ENCODE measurements at places on chromosomes 7 and 10.
A peak's percentile ranks its signal among the peaks of the same experiment; 100 is the strongest.

- no peak for DNase-seq
Observed at GRCh38 chr10:116014871-116015582, 258.0 kb downstream of the GFRA1 start.

DNA sequence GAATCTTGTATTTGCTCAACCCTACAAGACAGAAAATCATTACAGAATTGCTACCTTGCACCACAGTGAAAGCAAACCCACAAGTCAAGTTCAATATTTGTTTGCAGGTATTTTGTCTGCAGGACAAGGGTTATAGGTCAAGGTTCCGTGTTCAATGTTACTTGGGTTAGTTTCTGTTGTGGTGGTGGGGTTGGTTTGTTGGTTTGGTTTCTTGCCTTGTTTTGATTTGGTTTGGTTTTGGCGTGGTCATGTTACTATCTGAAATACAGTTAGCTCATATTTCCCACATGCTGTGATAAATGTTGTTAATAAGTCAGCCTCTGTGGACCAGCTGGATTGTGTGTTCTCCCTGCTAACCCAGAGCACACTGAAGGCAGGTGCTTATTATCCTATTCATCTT, 75.6 kb upstream of the INSIG1 start:
- DNase-seq: no peak

DNA sequence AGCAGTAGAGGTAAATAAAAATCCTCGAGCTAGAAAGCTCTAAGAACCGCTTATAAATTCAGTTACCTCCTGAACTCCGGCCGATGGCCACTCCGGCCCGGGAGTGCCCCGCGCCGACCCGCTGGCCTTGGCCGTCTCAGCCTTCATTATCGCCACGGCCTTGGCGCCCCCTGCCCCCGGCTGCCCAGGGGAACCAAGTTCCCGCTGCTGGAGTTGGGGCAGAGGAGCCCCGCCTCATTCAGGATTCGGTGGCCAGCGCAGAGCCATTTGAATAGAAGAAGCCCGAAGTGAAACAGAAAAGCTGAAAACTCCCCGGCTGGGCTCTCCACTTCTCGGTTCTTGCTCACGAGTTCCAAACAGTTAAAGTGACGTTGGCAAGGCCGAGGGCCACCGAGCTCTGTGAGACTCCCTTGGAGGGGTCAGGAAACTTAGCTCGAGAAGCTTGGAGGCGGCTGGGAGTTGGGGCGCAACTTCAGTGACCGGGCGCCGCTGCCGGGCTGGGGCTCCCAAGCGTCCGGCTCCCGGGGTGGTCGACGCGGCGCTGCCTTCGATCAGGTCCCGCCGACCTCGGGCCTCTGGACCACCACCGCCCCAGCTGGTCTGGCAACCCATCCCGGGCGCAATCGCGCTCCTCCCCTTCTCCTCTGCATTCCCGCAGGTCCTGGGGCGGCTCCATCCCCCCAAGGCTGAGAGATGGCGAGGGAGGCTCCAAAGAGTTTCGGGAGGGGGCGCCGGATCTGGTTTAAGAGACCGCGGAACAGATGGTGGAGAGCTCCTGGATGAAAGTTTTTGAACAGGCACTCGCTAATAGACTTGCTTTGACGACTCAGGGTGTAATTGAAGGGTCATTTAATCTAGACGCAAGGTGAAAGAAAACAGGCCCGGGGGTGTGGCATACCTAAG, 5.8 kb upstream of the FEZF1 start:
- no peak for DNase-seq

DNA sequence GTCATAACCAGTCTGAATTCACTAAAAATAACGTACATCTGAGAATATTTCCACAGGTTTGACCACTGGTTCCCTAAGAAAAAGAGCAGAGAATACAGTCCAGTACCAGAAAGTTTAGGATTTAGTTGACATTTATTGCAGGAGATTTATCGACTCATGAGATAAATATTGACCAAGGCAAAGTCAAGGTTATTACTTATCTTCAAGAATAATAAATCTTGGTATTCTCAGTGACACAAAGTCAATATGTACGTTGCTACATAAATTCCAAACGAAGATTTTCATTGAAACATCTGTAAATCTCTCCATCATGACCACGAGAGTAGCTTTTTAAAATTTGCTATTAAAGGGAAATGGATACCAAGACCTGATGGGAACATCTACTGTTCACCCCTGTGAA, 39.4 kb upstream of the GRB10 start:
- DNase-seq: no peak

GRCh38 chr10:61608255-61609033, 54.3 kb upstream of the CABCOCO1 start:
- DNase-seq: no peak

DNA sequence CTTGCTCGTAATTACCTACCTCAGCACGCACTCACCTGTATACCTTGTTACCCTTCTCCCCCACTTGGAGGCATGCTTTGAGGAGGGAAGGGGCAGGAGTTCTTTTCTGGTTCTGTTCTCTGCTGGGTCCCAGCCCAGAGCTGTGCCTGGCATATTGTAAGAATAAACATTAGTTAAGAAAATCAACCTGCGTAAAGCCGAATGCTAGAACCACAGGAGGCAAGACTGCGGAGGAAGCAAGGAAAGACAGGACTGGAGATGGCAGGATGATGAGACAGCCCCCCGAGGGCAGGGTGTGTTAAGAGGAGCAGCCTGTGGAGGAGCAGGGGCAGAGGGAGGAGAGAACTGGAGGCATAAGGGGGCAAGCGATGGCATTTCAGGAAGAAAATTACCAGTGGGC, 9.5 kb downstream of the C10orf53 start:
- no peak for DNase-seq

GRCh38 chr10:99172128-99172738, 63.4 kb downstream of the HPSE2 start:
- no peak for DNase-seq

GRCh38 chr10:127148066-127148932, 48.1 kb downstream of the INSYN2A start:
- DNase-seq: no peak

DNA sequence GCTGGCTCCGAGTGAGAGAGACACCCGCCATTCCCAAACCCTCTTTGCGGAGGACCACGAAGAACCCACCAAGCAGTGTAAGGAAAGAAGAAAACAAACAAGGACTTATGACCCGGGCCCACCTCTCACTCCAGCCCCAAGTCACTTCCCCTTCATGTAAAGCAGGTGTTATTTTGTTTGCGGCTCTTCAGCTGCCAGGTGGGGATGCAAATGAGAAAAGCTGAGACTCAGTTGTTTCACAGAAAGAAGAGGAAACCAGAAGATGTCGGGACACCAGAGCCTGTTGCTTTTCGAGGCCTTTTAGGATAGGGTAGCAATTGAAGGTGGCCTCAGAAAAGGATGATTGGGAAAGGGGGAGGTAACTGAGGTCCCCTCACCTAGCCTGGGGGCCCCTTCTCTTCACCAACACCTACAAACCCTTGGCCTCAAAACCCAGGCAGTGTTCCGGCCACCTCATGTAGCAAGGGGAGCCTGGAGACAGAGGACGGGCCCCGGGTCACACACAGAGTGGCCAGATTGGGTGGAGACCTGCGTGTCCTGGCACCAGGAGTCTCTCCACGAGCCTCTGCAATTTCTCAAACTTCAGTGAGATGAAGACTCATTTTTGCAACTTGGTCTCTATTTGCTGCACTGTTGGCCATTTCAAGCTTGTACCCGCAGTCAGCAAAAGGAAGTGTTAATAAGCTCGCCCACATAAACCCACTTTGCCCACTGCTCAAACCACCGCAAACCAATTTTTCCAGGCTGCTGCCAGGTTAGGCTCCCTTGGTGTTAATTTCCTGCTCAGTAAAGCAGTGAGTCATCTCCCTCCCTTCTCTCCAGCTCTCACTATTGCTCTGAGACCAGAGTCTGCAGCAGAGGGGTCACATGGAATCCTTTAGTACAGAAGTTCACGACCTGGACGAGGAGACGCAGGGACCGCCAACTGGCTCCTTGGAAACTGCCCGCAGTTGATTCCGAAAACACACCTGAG, 45.5 kb downstream of the AOC1 start:
- no peak for DNase-seq

- no peak for DNase-seq
Observed at GRCh38 chr7:114825423-114825951, 96.4 kb upstream of the MDFIC start.

- DNase-seq: no peak
Observed at GRCh38 chr10:23439961-23440889, 1.4 kb downstream of the OTUD1 start.

DNA sequence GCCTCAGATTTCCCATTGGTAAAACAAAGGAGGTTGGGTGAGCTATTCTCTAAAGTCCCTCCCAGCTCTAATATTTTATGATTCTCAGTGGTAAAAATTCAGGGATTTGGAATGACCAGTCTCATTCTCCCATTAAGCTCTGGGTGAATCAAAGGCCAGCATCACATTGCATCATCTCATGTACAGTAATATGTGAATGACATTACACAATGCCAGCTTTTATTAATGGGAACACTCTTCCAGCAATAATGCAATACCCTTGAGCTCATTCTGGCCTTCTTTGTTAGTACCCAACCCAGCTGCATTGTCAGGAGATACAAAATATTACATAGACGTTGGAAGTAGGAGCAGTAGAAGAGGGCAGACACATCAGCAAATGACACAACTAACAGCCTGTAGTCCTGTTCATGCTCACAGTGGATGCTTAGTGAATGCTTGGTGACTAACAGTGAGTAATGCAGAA, 100.0 kb upstream of the EGR2 start:
- no peak for DNase-seq

DNA sequence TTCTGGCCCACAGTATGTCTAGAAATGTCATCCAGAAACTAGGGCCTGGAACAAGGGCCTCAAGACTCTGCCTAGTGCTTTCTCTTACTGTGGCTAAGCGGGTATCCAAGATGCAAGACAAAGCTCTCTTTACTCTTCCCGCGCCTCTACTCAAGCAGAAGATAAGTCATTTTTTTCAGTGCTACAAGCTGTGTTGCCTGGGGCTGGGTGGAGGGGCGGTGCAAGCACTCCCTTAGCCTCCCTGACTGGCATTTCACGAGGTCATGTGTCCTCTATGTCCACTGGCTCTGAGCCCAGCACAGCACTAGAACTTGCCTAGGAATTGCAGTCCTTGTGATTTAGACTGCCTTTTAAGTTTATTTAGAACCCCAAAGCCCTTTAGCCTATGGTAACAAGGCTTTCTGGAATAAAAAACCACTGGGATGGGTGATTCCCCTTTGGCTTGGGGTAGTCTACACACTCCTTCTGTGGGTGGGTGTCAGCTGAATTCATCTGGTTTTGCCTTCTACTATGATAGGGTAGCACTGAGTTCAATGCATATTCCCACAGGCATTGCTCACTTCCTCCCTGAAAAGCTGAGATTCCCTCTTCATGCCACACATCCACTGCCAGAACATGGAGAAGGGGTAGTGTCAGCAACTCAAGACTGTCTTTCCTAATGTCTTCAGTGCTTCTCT, 371.8 kb upstream of the KCND2 start:
- no peak for DNase-seq

- no peak for DNase-seq
Observed at GRCh38 chr10:90862908-90863514, 5.2 kb upstream of the HTR7 start.

DNA sequence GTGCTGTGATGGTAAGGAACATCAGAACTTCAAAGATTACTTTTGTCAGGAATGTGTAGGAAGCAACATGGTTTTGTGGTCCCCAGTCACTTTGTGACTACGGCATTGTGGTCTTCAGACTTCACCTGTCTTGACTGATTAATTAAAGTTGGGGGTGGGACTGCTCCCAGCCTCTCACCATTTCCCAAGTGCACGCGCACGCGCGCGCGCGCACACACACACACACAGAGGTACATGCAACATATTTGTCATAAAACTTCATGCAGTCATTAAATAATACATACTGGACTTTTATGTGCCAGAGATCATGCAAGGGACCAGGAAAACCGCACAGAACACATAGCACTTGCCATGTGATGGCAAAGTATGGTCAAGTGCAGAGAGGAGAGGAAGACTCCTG, 181.2 kb downstream of the EVX1 start:
- no peak for DNase-seq

GRCh38 chr7:91306266-91306665, 42.0 kb downstream of the FZD1 start:
- DNase-seq: no peak

DNA sequence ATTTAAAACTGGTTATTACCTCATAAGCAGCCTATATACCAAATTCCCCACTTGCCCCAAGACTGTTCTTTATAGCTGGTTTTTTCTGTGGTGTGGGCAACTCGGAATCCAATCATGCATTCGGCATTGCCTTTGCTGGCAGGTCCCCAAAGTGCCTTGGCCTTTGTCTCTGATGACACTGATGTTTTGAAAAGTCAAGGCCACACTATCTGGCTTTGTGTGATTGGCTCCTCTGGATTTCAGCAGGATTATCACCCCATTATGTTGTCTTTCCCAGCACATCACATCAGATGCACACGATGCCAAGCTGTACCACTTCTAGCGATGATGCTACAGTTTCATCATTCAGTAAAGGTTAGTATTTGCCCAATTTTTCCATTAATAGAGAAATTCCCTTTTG, 97.7 kb downstream of the USP6NL start:
- DNase-seq: no peak

DNA sequence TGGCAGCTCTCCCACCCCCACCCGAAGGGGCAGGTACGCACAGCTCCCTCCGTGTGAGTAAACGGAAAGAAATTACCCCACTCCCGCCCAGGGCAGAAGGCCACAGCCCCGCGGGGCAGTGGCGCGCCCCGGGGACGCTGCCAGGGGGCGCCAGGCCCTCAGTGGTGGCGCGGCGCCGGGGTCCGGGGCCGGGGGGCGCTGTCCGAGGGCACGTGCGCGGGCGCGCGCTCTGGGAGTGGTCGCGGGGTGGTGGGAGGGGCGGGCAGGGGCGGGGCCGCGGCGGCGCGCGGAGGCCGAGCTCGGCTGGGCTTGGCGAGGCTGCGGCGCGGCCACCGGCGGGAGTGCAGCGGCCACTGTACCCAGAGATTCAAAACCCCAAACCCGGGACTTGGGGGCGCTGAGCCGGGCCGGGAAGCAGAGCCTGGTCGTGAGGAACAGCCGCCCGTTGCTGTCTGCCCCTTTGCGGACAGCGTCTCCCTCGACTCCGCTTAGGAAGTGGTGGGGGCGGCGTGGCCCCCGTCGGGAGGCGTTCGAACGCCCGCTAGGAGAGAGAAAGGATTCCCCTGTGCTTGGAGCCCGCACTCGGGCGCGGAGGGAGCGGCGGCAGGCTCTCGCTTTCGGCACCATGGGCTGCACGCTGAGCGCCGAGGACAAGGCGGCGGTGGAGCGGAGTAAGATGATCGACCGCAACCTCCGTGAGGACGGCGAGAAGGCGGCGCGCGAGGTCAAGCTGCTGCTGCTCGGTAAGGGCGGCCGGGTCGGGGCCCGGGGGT, at the start of gene GNAI1:
Gene GNAI1 (plus strand): TSS at position 296 of the 773 bp plus-strand sequence. CDS start 330 bp downstream, at position 626.
- peak; percentile 75 for DNase-seq

DNA sequence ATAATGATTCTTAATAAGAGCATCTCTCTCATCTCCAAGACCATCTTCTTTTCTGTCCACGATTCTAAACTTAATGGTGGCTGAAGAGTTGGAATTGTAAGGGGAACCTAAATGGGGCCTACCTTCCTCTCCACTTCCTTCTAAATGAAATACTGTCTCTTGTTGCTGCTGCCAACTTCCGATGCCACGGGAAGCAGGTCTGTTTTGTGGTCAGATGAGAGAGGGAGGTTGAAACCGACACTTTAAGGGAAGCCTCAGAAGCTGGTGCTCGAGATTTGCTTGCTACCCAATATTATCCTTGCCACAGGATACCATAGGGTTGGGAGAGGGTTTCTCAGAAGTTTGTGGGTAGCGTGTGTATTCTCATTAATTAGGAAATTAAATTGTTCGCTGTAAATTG, 464.1 kb downstream of the SUGCT start:
- no peak for DNase-seq

GRCh38 chr7:30162622-30163124, 27.9 kb downstream of the MTURN start:
- DNase-seq: peak; percentile 92

Measured in NCI-H2107 (cell line).